MV-4-11 (cell line): ENCODE measurements at places on chromosomes 2 and 18.

GRCh38 chr2:100002059-100002458, 140.3 kb downstream of the AFF3 start:
- DNase-seq = no peak

GRCh38 chr18:13216711-13217465, 1.7 kb upstream of the LDLRAD4 start:
- DNase-seq = no peak

- DNase-seq = no peak
Measured at GRCh38 chr18:76364282-76365259, 130.5 kb downstream of the ZNF516 start.

GRCh38 chr18:47928466-47928865, 2.0 kb downstream of the SMAD2 start:
- DNase-seq = no peak

- no peak for DNase-seq
Measured at GRCh38 chr18:57930476-57930875, 113.5 kb upstream of the NEDD4L start.

GRCh38 chr2:225691711-225692110, 292.2 kb downstream of the NYAP2 start:
- DNase-seq = no peak

DNA sequence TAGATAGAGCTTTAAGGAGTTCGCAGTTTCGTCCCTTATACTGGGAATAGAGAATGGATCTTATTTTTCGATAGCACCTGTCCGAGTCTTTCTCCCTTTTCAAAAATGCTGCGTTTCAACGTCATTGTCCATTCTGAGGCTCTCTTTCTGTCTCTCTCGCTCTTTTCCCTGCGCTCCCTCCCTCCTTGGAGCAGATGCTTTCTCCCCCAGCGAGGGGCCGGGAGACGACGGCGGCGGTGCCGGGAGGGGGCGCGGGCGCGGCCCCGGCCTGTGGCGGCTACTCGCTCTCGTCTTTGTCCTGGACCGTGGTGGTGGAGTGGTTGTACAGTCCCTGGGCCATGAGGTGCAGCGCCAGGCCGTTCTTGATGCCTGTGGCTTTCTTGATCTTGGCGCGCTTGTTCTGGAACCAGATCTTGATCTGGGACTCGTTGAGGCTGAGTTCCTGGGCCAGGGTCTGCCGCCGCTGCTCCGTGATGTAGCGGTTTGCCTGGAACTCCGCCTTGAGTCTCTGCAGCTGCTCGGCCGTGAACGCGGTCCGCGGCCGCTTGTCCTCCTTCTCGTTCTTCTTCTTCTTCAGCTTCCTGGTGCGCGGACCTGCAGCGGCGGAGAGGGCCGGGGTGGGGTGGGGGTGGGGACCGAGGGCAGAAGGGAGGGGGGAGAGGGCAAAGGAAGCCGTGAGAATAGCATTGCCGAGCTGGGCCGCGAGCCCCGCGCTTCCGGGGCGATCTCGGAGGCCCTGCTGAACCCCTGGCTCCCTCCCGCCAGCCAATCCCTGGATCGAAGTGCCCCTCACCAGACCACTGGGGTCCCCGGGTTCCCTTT, 4.6 kb downstream of the EN1 start:
- DNase-seq = no peak

- DNase-seq = peak; percentile 26
Measured at GRCh38 chr2:74119339-74119738, 28.4 kb downstream of the BOLA3 start.

DNA sequence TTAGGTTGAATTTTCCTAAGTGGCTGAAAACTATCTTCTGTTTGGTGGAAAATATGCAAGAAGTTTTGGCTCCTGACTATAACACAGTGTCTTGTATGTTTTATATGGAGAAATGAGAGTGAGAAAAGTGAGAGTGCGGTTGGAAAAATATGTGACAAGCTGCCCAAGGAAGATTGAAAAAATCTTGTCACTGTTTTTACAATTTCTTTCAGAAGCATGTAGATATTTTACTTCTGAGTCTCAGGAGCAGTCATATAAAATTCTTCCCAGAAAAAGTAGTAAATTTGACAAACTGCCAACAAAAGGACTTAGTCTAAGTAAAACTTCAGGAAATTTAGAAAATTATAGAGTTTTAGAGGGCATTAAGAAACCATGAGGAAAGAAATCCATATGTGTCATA, 19.4 kb upstream of the RMND5A start:
- no peak for DNase-seq

DNA sequence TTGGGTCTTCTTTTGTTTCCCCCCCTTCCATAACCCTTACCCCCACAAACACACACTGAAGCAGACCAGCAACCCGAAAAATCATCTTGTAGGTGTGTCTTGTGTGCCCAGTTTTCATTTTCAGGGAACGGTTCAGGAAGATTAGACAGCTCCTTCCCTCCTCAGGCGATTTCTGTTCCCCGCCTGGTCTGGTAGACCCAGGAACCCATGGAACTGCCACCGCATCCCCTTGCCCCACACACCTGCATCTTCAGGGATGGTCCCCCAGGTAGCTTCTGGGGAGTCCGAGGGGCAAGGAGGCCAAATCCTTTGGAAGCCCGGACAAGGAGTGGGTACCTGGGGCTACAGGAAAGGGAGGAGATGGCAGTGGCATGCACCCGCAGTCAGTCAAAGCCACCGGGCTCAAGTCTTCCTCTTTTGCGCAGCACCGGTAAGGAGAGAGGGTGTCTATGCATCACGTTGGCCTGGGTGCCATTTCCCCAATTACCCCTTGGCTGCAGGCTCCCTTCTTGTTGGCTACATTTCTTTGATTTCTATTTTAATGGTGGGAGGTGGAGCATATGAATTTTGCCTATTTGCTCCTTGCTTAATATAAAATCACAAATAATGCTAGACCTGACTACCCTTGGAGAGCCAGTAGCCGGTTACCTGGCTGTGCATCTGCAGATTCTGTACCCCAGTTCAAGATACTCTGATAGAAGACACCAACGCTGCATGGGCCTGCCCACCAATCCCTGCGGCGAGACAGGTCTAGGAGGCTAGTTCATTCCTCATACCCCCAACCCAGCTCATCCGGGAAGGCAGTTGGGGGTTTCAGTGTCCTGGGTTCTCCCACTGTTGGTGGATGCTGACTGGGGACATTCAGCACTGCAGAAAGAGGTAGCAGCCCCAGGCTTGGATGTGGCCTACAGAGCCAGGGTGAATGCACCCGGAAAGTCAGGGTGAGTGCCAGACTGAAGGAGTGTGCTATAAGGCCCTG, 30.0 kb upstream of the ATP6V1B1 start:
- peak; percentile 17 for DNase-seq

- peak; percentile 42 for DNase-seq
Measured at GRCh38 chr2:101119431-101119830, 31.8 kb downstream of the TBC1D8 start.

GRCh38 chr2:211881449-211881848, 657.2 kb downstream of the ERBB4 start:
- no peak for DNase-seq

GRCh38 chr2:86201671-86202335, 2.5 kb downstream of the MRPL35 start:
- DNase-seq = no peak

DNA sequence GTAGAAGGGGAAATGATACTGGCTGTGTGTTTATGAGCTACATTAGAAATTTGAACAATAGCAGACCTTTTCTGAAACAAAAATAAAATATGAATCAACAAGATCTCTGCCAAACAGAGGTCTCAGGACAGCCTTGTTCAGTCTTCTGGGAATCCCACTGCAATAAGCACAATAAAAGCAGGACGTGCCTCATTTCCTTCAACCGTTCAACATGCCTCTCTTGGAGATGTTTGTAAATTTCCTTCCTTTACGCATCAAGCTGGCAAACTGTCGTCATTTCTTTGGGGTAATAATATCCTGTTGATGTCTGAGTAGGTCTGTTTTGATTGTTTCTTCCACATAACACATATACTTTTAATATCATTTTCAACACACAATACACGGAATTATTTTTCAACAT, 77.2 kb downstream of the TCF4 start:
- no peak for DNase-seq

DNA sequence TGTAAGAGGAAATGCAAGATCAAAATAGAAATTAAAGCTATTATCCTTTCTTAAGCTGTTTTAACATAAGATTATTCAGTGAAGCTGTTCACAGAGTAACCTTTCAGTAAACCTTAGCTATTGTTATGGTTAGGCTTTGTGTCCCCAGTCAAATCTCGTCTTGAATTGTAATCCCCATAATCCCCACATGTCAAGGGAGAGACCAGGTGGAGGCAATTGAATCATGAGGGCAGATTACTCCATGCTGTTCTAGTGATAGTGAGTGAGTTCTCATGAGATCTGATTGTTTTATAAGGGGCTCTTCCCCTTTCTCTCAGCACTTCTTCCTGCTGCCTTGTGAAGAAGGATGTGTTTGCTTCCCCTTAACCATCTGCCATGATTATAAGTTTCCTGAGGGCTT, 424.4 kb downstream of the DSEL start:
- no peak for DNase-seq

GRCh38 chr2:190535121-190535439, 558 bp upstream of the NEMP2 start:
- DNase-seq = no peak

DNA sequence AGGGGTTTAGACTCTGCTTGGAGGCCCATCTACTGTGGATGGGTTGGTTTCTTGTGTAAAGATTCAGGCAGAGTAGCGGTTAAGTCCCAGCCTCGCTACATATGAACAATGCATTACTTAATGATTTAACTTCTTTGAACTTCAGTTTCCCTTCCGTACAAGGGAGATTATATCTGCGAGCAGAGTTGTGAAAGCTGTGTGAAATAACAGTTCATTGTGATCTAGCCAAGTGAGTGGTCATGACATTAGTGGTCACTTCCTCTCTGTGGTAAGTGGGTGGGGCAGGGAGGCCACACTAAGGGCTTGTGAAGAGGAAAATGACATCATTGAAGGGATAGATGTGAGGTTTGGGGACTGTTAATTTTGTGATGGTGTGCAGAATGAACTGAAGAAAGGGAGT, 14.1 kb upstream of the MEX3C start:
- DNase-seq = peak; percentile 100

- DNase-seq = no peak
Measured at GRCh38 chr2:121804997-121805765, 49.7 kb downstream of the TSN start.

DNA sequence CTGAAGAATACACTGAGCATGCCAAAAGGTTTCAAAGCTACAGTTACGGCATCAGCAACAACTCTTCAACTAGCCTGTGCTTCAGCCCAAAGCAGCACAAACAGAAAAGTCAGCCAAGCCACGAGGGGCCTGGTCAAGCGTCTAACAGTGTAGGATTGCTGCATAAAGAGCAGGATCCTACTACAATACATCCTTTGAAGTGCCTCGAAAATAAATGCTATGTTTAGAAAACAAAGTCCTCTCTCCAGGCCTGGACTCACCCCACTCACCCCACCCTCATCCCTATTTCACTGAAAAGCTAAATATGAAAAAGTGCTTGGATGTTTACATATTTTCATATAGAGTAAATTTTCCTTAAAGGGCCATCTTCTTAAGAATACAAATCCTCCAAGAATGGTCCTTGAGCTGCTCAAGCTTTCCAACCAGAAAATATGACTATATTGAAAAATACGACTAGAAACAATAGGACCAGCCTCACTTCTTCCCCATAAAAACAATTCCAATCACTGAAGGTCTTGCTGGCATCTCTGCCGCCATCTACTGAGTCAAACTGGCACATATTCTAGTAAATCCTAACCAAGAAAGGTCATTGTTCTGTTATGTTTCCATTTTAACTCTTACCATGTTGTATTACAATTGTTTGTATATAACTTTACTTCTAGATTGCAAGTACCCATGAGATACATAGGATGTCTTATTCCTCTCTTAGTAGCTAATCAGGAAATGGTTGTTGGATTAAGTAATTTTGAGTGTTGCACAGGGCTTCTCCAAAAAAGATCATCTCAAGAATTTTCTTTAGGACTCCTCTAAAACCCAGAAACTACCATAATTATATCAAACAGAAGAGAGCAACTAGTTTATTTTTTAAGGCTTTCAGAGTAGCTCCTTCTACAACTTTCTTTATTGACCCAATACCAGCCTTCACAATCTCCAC, 63.6 kb downstream of the CLHC1 start:
- DNase-seq = peak; percentile 59

- no peak for DNase-seq
Measured at GRCh38 chr2:158786897-158787296, 8.2 kb upstream of the DAPL1 start.
